ENCODE measurements at places on chromosomes 2 and 18.

- DNase-seq: no peak
Observed at GRCh38 chr2:107063228-107063627, 177.3 kb upstream of the ST6GAL2 start.

GRCh38 chr18:22710673-22711191, 222.4 kb upstream of the RBBP8 start:
- no peak for DNase-seq

DNA sequence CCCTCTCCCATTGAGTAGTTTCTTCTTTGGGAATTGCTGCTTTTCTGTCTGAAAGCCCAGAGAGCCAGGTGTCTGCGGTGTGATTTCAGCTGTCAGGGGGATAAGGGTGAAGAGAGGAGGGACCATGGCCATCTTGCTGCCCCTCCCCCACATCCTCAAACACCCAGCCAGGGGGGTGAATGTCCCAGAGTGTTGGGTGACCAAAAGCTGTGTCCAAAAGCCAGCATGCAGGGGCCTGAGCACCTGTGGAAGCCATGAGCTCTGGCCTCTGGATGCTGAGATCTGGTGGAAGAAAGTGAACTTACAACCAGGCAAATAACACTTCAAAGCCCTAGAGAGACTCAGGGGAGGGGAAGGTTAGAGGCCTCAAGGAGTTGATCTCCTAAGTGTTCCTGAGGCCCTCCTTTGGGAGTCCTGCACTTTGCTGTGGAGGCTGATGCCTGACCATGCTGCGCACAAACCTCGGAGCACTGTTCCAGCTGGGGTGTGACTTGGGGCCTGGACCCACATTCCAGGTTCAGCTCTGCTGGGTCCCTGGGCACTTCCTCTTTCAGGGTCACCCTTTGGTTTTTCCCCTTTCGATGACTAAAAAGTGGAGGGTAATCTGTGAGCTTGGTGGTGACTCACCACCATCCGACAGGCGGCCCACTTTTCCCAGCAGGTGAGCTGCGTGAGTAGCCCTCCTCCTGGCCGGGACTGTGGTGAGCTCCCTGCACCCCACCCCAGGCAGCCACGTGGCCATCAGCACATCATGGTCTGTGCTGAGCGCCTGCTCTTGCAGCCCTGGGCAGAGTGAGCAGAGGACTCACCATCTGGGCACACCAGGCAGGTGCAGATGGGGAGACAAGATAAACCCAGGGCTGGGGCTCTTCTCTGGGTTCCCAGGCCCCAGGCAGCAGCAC, 66.8 kb upstream of the FOSL2 start:
- DNase-seq: peak; percentile 48

DNA sequence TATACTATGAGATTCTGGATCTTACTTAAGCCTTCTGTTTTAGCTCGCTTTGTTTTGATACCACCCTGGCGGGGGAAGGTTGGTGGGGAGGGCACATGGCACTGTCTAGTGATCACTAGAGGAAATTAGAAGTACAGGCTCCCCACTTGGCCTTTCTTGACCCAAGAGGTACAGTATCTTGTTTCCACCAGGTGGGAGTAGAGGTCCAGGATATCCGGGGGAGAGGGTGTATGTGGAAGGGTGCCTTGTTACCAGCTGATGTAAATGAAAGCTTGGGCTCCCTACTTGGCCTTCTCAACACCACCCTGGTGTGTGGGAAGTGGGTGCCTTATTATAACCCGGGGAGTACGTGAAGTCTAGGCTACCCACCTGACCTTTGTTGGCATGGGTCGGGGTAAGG, 7.5 kb downstream of the GALNT1 start:
- no peak for DNase-seq

- peak; percentile 55 for DNase-seq
Observed at GRCh38 chr2:241111440-241111805, 9.3 kb upstream of the MTERF4 start.

DNA sequence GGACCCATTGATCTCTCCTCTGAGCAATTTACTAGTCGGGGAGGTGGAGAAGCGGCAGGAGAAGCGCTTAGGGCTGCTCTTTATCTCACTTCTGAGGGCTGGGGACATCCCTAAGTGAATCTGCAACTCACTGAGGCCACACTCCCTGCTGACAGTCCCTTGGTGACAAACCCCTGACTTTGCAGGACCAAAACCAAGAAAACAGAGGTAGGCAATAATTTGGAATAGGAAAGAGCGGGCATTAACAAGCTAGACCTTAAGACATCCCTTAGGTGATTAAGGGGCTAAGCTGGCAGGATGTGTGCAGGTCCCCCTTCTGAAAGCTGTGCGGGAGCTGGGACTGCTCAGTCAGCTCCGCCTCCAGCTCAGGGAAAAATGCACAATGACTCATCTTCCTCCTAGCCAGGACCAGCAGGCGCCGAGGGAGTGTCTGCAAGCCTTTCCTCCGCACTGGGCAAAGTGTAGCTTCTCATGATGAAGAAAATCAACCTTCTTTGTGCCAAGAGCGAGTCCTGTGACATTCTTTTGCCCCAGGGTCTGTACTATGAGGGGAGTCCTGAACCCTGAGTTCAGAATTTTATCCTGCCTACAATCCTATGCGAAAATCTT, 63.3 kb downstream of the BOD1L2 start:
- DNase-seq: no peak

GRCh38 chr2:184444217-184444616, 154.1 kb upstream of the ZNF804A start:
- no peak for DNase-seq

DNA sequence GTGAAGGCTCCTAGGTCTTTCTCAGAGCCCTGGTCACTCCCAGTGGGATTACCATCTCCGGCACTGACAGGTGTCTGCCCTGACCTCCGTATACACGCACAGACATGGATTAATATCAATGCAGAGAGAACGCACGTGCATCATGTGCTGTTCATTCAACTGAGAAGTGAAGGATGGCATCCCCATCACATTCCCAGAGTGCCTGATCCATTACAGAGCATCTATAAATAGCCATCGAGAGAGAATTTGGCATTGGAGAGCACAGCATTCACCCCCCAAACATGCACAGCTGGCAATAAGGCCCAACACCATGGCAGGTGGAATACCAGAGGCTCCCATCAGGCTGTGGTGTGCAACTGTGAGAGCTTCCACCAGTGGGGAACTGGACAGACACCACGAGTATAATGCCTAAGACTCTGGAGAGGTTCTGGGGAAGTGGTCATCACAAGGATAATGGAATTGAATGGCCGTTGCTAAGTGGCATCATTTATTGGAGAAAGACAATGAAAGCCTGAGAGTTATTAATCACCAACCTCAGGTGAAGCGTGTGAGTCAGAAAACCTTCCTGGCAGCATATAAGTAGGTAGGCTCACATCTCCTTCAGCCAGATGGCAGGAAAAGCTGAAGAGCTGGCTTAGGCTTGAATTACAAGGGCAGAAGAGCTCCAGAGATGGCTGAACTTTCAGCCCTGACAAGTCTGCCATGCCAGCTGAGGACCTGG, 244.5 kb upstream of the ID2 start:
- DNase-seq: no peak

- no peak for DNase-seq
Observed at GRCh38 chr2:16654833-16655444, 10.7 kb downstream of the CYRIA start.

DNA sequence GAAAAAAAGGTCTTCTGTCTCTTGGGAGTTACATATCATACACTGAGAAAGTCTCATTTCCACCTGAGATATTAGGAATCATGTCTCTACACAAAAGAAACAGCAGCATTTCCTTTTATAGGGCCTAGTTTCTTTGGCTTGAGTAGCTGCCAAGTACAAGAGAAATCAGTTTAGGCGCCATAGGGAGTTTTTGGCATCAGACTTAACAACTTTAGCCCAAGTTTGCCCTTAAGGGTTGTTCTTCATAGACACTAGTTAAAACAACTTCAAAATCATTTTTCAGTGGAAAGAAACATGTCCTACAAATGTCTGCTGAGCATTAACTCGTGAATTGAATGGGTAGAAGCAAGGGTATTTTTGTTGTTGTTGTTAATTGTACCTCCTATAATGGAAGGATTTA, 587.0 kb upstream of the DSEL start:
- DNase-seq: no peak

All from stimulated activated CD8-positive, alpha-beta memory T cell treated with anti-CD3 and anti-CD28 coated beads, Interleukin-4, amount 100 ng/mL, for 48 hours (primary cell).